Stimulated activated CD4-positive, alpha-beta T cell treated with anti-CD3 and anti-CD28 coated beads, Interleukin-4, amount 100 ng/mL, for 1 hour (primary cell): ENCODE measurements at places on chromosomes 7 and 10.

DNA sequence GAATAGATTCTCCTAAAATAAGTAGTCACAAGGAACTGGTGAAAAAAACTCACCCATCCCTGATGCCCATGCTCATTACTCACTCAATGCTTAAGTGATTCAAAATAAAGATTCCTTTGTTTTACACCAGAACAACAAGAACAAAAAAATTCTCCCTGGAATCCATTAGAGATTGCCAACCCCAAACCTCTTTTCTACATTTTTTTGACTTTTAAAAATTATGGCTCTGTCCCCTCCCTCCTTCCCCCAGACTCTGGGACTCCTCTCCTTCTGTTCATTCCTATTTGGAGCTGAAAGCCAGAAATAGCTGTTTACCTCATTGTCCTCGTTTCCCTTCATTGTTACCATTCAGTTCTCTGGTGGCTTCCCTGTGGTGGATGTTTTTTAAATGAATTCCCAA, 63.2 kb upstream of the FHIP2A start:
- no peak for DNase-seq

GRCh38 chr10:97583476-97583875, 713 bp upstream of the HOGA1 start:
- no peak for DNase-seq

GRCh38 chr10:71971769-71972555, 7.8 kb downstream of the CHST3 start:
- DNase-seq: no peak

DNA sequence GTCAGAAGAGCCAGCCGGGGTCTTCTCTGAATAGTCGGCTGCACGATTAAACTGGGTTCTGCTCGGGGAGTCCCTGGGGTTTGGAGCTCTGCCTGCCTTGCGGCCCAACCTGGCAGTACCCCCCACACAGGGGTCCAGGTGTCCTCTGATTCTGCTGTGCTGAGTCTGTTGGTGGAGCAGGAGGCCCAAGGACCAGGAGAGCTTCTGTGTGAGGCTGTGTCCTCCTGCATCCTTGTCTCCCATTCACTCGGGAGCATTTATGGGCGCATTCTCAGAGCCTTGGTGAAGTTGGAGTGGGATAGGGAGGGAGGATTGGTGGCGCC, 14.2 kb downstream of the INPP5A start:
- DNase-seq: no peak

- DNase-seq: no peak
Measured at GRCh38 chr7:154699417-154699816, 303.5 kb downstream of the PAXIP1 start.

DNA sequence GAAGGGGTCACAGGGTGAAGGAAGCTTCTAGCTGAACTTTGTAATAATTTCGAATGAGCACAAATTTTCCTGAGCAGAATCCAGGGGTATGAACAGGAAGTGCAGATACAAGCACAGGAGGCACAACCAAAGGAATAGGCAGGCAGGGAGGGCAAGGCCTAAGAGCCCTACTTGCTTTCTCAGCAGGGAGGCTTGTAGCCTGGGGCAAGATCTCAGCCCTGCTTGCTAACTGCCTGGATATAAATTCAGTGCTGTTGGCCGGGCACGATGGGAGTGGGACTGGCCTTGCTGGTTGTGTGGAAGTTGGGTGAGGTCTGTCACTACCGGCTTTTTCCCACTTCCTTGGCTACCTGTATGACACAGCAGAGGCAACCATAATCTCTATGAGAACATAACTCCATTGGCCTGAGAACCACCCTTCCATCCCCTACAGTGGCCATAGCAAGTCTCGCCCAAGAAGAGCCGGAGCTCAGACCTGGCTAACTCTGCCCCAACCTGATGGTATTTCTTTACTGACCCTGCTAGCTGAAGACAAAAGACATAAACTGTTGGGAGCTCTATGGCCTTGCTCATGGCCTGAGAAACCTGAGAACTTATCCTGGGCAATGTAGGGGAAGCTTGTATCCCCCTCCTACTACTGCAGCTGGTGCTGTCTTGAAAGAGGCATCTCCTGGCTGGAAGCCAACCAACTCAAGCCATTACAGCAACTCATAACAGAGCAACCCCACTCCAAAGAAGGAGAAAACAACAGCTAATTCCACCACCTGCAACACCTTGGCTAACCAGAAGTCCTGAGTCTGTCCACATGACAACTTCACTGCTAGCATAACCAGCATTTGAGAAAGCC, 27.6 kb downstream of the CLDN12 start:
- DNase-seq: no peak

DNA sequence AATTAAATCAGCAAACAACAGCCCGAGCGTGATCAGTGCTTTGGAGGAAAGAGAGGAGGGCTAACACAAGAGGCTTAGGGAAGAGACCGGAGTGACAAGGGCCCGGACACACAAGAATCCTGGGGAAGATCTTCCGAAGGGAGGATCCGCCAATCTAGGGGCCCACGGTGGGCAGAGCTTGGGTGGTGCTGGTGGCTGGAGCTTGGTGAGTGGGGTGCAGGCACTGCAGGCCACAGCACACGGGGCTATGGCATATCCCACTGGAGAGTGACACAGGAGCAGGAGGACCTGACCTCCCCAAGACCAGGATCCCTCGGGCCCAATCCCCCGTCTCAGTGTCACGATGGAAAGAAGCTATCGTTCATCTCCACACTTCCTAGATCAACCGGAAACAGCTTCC, 471.3 kb upstream of the FOXK1 start:
- no peak for DNase-seq

- no peak for DNase-seq
Measured at GRCh38 chr7:31939076-31939475, 131.1 kb downstream of the PDE1C start.

DNA sequence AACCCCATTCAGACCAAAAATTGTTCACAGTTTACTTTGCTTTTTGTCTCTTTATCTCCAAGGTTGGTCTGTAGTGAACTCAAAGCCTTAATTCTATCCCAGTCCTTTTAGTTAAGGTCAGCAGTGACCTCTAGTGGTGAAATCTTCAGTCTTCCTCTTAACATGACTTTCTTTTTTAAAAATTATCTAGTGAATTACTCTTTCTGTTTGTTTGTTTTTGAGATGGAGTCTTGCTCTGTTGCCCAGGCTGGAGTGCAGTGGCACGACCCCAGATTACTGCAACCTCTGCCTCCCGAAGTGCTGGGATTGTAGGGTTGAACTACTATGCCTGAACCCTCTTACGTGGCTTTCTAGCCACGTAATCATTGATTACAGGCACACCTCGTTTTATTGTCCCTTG, 25.0 kb downstream of the ZNF487 start:
- no peak for DNase-seq
